ENCODE measurements at places on chromosomes 1 and 21.
A peak's percentile ranks its signal among the peaks of the same experiment; 100 is the strongest.

DNA sequence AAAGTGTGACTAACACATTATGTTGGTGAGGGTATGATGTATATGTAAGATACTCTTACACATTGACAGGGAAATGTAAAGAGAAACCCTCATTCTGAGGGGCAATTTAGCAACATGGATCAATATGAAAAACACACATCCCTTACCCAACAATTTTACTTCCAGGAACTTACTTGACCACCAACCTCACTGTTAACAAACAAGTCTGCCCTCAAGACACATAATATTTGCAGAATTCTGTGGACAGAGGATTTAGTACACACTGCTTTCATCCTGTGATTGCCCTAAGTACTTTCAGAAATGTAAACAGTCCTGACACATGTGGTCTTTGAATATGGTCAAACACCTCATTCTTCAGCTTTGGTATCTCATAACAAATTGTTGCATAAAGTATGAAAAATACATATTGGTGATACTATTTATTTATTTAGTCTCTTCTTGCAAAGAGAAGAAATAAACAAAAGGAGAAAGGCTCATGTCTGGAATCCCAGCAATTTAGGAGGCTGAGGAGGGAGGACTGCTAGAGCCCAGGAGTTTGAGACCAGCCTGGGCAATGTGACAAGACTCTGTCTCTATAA lies 6.9 kb downstream of the USP48 start:
- DNase-seq = no peak

- DNase-seq = no peak
Observed at GRCh38 chr1:4019606-4020331, 119.7 kb upstream of the C1orf174 start.

DNA sequence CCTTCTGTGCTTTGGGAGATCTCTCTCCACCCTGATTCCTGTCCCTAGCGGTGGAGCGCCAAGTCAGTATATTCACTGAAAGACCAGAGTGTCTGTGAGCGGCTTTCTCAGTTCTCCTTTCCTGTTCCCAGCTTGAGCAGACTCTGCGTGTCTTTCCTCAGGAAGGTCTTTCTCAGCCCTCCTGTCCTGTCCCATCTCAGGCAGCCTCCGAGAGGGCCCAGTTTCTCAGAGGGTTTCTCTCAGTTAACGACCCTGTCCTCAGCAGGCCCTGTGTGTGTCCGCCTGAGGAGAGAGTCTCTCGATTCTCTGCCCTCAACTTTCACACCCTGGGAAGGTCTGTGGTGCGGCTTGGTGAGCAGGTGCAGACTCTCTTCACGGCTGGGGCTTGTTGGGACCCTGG lies 34.0 kb upstream of the CHIT1 start:
- DNase-seq = no peak

DNA sequence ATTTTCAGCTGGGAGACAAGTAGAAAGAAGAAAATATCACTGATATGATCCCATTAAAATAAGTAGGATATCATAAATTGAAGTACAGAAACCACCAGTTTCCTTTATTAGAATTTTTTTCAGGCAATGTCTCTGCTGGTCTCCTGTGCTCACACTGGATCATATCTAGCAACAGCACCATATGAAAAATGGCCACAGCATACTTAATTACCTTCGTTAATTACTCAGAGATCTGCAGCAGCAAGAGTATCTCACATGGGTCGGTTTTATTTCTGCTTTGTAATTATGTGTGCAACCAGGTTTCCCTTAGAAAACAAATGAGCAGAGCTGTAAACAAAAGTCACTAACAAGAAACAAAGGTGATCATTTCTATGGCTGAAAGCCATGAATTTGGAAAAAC lies 287.9 kb downstream of the LRRIQ3 start:
- DNase-seq = no peak

- DNase-seq = no peak
Observed at GRCh38 chr1:56024155-56024554, 555.2 kb downstream of the PLPP3 start.

DNA sequence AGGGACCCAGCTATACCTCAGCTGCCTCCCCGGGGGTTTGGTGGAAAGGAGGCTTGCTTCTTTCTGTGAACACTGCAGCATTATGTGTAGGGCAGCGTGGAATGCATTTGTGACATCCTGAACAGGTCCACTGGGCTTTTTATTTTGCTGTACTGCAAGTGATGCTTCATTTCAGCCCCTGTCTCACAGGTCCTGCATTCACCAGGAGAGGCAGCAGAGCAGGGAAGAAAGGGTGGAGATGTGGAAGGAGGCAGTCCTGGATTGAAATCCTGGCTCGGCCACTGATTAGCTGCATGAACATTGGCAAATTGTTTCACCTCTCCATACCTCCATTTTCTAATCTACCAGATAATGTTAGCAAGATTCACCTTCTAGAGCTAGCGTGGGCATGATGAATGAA lies 77.9 kb upstream of the ZBTB18 start:
- no peak for DNase-seq

- no peak for DNase-seq
Observed at GRCh38 chr1:15732686-15733081, 3.4 kb upstream of the SLC25A34 start.

DNA sequence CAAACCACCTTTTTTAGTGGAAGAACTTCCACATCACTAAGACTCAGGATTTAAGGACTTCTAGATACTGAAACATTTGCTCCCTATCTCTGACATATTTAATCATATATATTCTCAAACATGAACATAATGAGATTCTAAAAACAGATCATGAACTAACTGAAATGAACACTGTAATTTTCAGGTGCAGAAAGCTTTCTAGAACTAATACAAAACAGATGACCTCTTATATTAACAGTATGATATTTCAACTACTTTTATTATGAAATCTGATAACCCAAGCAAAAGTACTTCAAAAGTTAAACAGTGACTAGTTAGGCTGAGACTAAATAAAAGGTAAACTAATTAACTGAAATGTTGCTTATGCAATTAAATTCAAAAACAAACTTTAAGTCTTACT lies 157.5 kb downstream of the COP1 start:
- DNase-seq = no peak

DNA sequence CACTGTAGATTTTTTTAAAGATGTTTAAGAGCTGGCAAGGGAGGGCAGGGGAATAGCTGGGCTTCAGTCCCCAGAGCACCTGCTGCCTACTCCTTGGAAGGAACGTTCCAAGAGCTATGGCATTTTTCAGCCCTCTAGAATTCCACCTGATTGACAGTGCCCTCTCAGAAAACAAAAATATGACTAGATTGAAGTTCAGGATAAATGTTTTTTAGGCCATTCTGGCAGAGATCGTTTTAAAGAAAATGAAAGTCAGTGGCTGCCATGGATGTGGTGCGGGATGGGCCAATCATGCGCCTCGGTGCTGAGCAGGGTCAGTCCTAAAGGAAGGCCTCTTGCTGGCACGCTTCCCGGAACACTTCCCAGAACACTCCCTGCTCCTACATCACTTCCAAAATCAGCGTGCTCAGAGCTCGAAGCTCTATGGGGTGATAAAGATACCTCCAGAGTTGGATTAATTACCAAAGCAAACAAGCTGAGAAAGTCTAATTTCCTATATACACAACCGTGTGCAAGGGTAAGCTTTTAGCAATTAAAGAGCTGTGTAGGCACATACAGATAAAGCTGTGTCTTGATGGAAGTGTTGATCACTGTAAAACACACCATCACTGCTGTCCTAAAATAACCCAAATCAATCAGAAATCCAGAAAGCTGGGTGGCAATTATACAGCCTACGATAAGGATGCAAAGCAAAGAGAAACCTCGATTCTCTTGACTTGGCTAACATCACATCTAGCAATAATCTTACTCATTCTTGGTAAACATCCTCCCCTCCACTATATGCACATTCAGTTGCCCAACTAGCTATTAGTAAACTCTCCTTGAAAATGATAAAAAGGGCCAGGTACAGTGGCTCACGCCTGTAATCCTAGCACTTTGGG lies 34.6 kb downstream of the TGFBR3 start:
- no peak for DNase-seq

DNA sequence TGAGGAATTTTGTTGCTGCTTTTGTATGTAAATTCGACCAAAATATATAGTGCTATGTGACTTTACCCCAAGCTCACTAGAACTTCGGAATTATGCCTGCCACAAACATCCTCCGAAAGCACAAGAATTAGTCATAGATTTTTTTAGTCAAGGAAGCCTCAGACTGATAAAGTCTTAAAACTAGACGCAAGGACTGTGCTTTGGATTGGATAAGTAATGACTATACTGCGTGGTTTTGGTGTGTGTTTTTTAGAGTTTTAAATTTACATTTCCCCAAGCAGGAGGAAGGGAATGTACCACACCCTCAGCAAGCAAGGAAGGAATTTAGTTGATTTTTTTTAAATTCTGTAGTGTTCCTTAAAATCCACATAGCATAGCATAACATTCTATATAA lies 10.3 kb downstream of the WLS start:
- DNase-seq = no peak

DNA sequence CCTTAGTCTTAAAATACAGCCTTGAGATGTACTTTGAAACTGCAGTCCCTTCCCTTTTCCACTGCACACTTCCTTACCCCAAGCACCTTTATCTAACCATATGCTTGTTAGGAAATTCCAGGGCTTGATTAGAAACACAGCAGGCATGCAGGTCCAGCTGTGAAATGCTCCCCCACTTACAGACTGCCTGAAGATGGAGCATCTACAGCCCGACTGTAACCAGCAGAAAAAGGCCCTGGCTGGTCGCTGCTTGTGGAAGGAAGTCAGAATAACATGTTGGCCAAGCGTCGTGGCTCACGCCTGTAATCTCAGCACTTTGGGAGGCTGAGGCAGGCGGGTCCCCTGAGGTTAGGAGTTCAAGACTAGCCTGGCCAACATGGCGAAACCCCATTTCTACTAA lies 37.2 kb downstream of the VN1R5 start:
- DNase-seq = no peak

- no peak for DNase-seq
Observed at GRCh38 chr1:15056515-15057285, 96.8 kb upstream of the TMEM51 start.

DNA sequence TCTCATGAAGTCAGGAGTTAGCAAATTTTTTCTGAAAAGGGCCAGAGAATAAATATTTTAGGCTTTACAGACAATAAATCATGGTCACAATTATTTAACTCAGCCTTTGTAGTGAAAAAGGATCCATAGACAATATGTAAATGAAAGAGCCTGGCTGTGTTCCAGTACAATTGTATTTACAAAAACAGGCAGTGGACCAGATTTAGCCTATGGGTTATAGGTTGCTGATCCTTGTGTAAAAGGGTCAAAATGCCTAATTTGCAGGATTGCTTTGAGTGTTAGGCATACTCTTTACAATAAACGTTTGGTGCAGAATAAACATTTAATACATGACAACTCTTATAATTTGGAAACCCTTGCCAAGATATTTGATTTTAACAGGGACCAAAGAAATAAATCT lies 6.5 kb downstream of the SLAMF7 start:
- DNase-seq = no peak

GRCh38 chr1:1080122-1080757 lies 6.1 kb upstream of the RNF223 start:
- peak; percentile 80 for DNase-seq

GRCh38 chr1:83959824-83960498 lies 39.0 kb downstream of the TTLL7 start:
- DNase-seq = no peak

GRCh38 chr1:28507247-28507645 lies 1.4 kb downstream of the RCC1 start:
- DNase-seq = no peak

GRCh38 chr1:228109962-228110488 lies 926 bp upstream of the MRPL55 start:
- peak; percentile 46 for DNase-seq

DNA sequence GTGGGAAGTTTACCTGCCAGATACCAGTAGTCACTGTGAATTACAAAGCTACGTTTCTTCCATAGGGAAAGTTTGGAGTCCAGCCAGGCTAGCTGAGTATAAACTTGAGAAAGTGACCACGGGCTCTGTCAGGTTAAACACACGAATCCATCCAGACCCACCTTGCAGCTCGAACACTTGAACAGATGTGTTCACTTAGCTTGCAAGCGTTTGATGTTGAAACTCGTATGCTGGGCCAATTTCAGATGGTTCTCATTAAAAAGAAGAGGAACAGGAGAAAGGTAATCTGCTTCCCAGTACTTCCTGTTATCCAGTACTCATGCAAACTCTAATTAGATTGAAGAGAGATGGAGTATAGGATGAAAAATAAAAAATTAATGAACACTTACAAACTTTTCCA lies 636.4 kb downstream of the SMYD3 start:
- no peak for DNase-seq

Data from cerebellar cortex (tissue), 1 donor.